ENCODE measurements at places on chromosomes 2 and 18.

- DNase-seq = no peak
Measured at GRCh38 chr2:137449454-137449853, 514.8 kb upstream of the HNMT start.

GRCh38 chr2:221103930-221104329 is 468.2 kb downstream of the EPHA4 start:
- DNase-seq = no peak

GRCh38 chr2:37775908-37776250 is 104.4 kb upstream of the CDC42EP3 start:
- DNase-seq = no peak

DNA sequence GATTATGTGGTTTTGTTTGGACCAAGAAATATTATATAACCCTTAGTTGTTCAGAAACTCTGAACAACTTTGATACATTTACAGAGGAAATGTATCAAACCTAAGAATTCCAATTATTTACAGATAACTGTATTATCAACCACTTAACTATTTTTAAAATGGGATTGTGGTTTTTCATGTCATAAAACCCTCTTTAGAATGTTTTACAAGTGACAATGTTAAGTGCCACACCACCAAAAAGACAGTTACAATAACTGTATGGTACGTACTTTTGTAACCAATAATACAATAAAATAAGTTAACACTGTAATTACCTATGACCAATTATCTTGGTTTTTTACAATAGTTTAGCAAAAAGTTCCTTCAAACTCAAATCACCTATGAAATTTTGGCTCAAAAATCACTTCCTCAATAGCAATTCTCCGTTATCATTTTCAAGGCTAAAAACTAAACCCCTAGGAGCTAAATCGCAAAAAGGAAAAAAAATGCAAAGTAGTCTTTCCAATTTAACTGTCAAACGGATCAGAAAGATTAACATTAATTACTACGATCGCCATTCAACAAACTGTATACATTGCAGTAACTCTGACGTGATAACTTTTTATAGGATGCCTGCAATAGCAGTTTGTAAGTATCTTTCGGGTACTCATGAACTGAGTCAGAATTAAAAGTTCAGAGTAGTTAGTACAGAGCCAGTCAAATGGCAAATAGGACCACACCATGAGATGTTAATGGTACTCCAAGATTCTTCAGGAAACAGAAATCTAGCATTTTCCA is 1.5 kb downstream of the ROCK1 start:
- no peak for DNase-seq

DNA sequence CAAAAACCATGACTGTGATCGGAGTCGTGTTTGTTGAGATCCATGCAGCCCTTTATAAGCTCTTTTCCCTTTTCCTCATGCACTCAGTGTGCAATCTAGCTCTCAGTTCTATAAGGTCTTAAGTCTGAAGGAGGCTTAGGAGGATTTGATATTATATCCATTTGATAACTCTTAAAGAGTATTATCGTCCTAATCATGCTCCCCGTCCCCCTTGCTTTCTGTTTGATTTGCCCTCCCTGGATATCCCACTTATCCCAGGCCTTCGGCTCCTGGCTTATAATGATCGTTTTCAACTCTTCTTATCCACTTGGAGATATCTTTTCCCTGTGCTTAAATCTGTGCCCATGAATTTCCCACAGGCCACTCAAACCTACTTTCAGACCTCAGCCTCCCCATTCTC is 1917.7 kb upstream of the PIK3C3 start:
- DNase-seq = no peak

DNA sequence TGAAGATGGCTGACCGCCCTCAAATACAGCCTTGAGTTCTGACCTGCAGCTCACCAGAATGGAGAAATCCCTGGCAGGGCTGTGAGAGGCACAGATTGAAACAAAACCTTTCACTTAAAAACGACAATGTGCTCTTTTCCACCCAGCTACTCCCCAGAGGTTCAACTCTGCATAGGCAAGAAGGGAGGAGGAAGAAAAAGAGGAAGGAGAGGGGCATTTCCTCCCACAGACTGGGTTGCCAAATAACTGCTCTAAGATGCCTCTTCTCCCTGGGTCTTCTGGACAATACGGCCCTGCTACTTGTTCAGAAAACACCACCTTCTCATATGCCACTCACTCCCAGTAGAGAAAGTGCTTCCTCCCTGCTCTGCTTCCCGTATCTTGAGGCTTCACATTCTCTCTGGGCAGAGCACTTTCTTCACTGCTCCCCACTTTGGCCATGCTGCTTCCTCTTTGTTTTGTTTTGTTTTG is 136.4 kb upstream of the SLC1A4 start:
- no peak for DNase-seq

DNA sequence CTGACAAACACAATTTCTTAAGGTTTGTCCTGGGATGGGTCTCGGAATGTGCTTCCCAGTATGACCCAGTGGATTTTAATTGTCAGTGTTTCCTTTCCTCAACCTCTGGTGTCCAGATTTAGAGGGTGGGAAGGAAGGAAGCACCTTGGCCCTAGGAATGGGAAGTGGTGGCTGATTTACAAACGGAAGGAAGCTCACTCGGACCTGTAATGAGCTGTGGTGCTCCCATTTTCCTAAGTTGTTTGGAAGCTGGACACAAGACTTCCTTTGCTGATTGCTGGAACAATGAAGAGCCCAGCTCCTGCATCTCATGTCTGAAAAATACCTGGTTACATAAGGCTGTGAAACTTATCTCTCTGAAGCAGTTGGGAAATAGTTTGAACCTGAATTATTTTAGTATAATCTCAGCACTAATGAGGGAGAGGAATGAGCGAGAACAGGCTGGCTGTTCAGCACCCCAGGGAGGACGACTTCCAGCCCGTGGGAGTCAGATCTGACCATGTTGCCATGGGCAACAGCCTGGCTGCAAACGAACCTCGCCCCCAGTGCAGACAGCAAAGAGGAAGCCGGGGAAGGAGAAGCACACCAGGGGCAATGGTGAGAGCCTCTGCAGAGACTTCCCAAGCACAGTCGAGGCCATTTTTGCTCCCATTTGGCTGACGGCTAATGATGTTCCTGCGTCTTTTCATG is 74.4 kb upstream of the ASB18 start:
- no peak for DNase-seq

DNA sequence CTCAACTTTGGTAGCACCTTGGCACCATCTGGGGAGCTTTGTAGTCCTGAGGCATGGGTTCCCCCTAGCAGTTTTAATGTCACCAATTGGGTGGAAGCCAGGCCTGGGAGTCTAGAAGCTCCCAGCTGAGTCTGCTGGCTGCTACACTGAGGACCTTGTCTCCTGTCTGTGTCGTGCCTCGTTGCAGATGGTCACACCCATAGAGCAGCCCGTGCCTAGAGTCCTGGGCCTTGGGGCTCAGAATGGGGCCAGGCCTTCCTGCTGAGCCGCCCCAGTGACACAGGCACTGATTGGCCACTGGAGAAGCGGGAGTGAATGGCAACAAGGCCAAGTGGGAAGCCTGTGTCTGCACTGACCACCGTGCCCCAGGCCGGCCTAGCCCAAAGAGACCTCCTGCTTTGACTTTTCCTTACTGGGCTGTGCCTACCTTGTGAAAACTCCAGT is 113.2 kb downstream of the SH3RF3 start:
- DNase-seq = no peak

DNA sequence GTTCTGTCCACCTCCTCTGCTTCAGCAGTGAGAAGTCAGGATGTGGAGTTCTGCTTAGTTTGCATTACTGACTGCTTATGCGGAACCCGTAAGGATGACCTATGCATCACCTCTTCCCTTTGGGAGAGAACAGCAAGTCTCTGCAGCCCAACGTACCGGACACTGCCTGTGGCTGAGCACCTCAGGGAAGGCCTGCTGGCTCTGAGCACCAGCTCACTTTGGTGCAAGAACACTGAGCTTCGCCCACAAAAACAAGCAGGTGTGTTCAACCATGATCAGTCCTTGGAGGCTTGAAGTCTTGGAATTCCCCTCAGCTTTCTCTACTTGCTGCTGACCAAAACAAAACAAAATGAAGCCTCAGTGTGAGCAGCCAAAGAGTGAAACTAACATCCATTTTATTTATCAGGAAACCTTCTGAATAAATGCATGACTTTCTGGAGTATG is 52.7 kb upstream of the NCK2 start:
- no peak for DNase-seq

DNA sequence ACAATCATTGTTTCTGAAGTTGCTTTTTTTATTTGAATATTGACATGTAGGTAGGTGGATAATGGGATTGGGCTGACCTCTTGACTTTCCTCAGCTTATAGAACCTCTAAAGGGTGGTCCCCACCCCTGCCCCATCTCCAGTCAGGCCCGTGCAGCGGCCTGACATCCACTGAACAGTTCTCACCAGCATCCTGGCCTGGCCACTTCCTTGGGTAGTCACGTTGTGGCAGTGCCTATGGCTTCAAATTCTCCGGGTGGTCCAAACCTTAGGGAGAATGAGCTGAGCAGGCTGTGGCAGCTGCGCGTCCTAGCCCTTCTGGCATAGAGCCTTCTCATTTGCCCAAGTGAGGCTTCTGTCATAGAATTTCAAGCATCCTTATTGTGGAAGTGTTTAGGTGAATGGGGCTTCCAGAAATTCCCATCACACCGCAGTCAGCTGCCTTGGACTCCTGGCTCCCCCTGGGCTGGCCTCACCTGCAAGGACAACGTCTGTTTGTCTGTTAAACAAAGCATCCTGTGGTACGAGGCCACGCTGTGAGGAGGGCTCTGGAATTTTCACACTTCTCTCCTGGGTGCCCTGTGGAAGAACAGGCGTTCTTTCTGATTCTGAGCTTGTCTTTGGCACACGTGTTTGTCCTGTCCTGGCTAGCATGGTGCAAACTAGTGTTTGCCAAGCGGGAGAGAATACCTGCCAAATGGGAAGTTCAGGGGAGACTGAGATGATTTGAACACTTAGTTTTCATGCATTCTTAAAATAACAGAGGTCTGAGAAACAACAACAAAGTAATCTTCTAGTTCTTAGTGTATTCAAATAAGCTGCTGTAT is 31.8 kb upstream of the OTOS start:
- peak; percentile 58 for DNase-seq

DNA sequence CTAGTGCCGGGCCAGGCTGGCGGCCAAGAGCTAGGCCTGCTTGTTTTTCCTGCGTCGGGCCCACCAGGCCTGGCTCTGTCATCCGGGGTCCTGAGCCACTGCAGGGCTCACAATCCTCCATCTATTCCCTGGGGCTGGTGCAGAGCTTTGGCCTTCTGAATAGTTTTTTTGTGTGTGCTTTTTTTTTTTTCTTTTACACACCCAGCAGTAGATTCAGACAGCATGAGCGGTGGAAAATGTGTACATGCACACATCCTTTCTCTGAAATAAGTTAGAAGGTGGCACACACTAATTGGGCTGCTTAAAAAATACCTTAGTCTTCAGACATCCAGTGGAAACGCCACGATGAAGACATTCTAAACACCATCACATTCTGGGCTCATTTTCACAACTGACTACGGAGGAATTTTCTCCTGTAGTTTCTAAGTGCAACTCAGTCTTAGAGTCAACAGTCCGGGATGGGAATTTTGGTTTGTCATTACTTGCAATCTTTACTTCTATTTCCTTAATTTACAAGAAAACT is 6.1 kb downstream of the ZFP36L2 start:
- DNase-seq = peak; percentile 57

GRCh38 chr2:6866275-6866671 is 566 bp upstream of the CMPK2 start:
- DNase-seq = peak; percentile 59
